DMS153 (cell line): ENCODE measurements at places on chromosomes 7 and 10.

DNA sequence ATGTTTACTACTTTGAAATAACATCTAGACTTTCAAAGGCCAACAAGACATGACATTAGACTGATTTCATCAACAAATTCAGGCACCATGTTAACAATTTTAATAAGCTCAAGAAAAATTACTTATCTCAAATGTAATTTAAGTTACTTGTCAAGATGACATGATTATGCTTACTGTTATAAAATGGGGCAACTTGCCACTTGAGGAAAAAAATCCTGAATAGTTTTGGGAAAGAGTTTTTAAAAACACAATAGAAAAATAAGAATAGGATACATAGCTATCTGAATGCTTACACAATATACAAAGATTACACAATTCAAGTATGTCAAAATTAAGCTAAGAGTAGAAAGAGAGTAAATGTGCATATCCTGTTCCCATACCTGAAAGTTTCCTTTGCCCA, 85.4 kb downstream of the RNF32 start:
- DNase-seq = no peak

GRCh38 chr7:149228831-149229471, 10.5 kb upstream of the ZNF212 start:
- DNase-seq = peak; percentile 13

GRCh38 chr10:108465871-108466641, 1301.5 kb upstream of the SORCS1 start:
- no peak for DNase-seq

GRCh38 chr10:128062881-128063563, 63.2 kb downstream of the MKI67 start:
- no peak for DNase-seq

DNA sequence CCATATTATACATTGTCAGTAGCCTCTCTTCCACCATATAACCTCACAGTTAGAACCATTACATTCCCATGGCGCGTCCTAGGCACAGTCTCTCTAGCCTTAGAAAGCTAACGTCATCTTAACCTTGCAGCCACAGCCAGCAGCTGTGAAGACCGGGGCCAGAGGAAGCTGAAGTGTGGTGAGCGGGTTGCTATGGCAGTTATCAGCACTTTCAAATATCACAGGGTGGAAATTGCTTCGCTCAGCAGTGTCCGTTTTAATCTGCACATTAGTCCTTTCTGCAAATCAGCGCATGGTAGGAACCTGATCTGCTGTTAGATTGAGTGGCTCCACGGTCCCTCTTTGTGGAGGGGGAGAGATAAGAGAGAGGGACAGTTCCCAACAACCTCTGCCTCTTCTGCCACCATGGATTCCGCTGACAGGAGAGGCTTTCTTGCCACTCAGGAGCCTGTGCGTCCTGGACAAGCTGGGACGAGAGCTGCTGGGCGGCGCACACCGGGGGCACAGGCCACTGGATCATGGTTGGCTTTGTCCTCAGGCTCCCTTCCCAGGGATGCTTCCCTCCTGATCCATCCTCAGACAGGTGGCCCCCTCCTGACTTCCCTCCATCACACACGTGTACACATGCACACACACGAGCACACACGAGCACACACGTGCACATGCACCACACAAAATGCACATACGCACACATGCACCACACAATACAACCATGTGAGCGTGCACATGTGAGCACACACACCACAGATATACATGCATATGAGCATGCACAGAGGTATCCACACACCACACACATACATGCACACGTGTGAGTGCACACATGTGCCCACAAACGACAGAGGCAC, 93.8 kb downstream of the WDR37 start:
- DNase-seq = no peak

DNA sequence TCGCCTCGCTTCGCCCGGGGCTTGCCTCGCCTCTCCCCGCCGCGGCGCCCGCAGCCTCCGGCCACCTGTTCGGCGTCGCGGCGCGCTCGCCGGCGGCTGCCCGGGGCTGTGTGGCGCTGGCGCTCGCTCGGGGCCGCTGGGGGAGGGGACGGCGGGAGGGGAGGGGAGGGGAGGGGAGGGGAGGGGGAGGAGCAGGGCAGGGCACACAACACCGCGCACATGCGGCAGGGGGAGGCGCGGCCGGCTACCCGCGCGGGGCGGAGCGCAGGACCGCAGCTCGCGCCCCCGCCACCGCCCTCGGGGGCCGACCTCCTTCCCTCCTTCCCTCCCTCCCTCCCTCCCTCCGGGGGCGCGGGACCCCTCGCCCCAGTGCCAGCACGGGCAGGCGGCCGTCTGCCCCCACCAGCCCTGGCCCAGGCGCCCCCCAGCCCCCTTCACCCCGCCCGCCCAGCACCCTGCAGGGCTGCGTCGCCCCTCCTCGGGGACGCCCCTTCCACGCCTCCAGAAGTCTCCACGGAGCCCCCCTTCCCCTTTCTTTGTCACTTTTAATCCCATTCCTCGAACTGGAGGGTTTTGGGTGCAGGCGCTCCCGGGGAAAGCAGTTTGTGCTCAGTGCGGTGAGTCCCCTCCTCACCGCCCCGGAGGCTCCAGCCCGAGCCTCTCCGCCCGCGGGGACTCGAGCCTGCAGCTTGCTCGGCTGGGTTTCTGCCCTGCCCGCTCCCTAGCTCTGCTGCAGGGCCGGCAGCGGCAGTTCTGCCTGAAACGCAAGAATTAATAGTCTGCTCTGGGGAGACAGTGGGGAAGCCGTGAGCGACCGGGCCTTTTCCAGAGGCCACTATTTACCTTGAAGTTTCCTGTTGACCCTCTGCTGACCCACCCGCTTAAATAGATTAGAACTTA, at the start of gene PARD3:
Gene PARD3, minus strand, starts transcription at position 112 of the 900 bp plus-strand sequence. CDS start 301 bp downstream, outside the sequence.
- DNase-seq = no peak

GRCh38 chr7:144834641-144835144, 1.2 kb downstream of the TPK1 start:
- no peak for DNase-seq

- DNase-seq = no peak
Measured at GRCh38 chr10:35398355-35398754, 62.0 kb downstream of the CCNY start.

DNA sequence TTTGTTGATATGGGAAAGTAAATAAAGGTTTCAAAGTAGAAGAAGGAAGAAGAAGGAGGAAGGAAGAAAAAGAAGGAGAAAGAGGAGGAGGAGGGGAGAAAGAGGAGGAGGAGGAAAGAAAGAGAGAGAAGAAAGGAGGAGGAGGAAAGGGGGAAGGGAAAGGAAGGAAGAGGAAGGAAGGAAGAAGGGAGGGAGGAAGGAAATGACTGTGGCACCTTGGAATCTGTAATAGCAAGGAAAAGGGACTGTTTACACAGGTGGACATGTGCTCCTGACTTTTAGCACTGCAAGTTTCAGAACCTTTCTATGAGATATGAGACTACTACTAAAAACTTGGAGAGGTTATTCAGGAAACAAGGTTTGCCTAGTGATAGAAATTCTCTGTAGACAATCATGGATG, 153.2 kb downstream of the BTAF1 start:
- DNase-seq = no peak

GRCh38 chr7:140881507-140882228, 43.1 kb downstream of the BRAF start:
- DNase-seq = no peak

GRCh38 chr7:45026984-45027773, 27.2 kb downstream of the CCM2 start:
- no peak for DNase-seq

- DNase-seq = no peak
Measured at GRCh38 chr10:132678436-132679216, 107.3 kb downstream of the NKX6-2 start.

GRCh38 chr7:54678763-54679489, 80.1 kb downstream of the SEC61G start:
- DNase-seq = no peak

- DNase-seq = no peak
Measured at GRCh38 chr7:93301736-93302135, 69.6 kb downstream of the VPS50 start.

GRCh38 chr7:151352512-151352911, 10.9 kb downstream of the NUB1 start:
- no peak for DNase-seq

- DNase-seq = no peak
Measured at GRCh38 chr7:16925609-16926008, 43.8 kb upstream of the AGR3 start.

DNA sequence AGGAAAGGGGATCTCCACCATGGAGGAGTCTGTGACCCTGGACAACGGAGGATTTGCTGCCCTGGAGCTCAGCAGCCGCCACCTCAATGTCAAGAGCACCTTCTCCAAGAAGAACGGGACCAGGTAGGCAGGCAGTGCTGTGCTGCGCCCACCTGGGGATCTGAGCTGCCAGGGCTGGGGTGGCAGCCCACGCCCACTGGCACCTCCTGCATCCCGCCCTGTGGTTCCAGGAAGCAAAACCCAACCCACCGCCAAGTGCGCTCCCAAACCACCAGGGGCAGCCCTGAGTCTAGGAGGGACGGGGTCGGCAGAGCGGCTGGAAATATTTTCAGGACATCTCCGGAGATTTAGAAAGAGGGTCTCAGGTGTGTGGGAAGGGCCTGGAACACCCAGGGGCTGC, 440.3 kb upstream of the FOXK1 start:
- DNase-seq = no peak

GRCh38 chr7:148579366-148579765, 11.2 kb upstream of the C7orf33 start:
- no peak for DNase-seq

DNA sequence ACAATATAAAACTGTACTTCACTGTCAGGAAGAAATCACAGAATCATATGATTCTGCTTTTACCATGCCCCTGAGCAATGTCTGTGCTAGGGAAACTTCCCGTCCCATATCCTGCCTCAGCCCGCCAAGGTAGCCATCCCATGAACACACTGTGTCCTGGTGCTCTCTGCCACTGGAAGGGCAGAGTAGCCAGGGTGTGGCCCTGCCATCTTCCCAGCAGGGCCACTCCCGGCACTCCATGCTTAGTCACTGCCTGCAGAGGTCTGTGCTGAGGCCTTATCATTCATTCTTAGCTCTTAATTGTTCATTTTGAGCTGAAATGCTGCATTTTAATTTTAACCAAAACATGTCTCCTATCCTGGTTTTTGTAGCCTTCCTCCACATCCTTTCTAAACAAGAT, 31.8 kb downstream of the AP3M1 start:
- DNase-seq = no peak

DNA sequence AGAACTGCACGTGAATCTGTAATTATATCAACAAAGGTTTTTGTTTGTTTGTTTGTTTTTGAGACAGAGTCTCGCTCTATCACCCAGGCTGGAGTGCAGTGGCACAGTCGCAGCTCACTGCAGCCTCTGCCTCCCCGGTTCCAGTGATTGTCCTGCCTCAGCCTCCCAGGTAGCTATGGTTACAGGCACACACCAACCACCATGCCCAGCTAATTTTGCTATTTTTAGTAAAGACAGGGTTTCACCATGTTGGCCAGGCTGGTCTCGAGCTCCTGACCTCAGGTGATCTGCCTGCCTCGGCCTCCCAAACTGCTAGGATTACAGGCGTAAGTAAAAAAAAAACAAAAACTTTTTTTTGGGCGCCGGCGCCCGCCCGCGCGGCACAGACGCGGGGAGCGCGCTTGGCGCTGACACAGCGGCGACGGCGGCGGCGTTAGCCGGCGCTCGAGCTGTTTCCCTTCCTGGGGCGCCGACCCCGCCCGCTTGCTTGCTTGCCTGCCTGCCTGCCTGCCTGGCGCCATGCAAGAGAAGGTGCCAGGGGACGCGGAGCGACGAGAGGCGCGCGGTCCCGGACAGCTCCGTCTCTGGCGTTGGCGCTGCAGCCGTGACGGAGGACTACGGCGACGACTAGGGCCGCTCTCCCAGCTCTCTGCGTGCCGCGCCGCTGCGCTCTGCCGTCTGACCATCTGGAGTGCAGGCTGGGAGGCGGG, 171.4 kb upstream of the NUPR2 start:
- peak; percentile 30 for DNase-seq

DNA sequence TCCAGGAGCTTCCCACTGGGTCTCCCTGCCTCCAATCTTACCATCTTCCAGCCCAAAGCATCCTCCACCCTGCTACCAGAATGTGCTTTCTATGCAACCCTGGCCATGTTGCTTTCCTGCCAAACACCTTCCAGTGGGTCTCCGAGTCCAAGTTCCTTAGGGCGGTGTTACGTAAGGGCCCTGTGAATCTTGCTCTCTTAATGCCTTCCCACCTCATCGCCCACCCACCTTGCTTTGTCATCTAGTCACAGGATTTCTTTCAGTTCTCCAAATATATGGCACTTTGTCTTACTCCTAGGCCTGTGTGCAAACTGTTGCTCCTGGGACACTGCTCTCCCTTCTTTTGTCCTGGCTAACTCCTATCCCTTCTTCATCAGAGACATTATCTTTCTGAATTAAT, 344.5 kb downstream of the RPS24 start:
- DNase-seq = no peak

- DNase-seq = no peak
Measured at GRCh38 chr7:115749924-115750323, 280.6 kb downstream of the TFEC start.

DNA sequence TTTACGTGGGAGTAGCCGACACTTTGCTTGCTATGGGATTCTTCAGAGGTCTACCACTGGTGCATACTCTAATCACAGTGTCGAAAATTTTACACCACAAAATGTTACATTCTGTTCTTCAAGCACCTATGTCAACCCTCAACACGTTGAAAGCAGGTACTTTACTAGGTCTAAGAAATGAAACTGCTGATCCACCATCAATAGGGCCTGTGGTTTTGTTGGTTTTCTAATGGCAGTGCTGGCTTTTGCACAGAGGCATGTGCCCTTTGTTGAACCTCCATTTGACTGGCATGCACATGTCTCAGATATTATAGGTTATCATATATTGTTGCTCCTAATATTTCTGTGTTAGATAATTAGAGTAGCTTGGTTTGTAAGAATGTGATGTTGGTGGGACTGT, 123.8 kb downstream of the CFTR start:
- no peak for DNase-seq

DNA sequence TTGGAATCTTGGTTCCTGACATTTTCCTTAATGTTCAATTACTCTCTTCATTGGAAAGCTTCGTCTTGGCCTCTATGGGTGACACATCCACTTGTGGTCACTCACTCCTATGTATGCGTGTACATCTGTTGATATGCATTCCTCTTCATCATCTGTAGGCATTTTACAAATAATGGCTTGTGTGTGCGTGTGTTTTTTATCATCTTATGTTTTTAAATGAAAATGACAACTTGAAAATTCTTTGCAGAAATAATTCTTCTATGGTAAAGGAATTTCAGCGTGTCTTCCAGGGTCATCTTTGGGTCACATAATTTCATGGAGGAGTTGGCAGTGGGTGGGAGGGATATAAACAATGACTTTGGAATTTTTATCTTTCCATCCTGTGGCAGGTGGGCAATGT, 925.1 kb downstream of the LRMDA start:
- no peak for DNase-seq
